Activated T-helper 17 cell treated with anti-CD3 and anti-CD28 coated beads, Interleukin-2, amount 50 U/mL, for 72 hours (primary cell): ENCODE measurements at places on chromosomes 4 and X. TPM values are rescaled to one million over a fixed set of nuclear protein-coding genes. Genes with fewer than 3 reads are reported as not detected.

- ATAC-seq = no peak
Measured at GRCh38 chr4:87803421-87803820, 4.1 kb downstream of the IBSP start.

DNA sequence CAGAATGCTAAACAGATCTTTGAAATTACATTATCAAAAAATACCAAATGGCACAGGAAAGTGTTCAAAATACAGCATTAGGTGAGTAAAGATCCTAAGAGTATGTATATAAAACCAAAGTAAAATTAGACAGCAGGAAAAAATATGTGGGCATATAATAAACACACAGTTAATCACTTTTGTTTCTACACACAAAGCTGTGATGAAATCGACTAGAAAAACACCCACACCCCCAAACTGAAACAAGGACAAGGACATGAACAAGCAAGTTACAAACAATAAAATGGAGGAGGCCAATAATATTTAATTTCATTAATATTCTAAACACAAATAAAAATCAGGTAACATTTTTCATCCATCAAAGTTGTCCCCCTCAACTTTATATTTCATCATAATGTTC lies 143.2 kb downstream of the FRYL start:
- no peak for ATAC-seq

DNA sequence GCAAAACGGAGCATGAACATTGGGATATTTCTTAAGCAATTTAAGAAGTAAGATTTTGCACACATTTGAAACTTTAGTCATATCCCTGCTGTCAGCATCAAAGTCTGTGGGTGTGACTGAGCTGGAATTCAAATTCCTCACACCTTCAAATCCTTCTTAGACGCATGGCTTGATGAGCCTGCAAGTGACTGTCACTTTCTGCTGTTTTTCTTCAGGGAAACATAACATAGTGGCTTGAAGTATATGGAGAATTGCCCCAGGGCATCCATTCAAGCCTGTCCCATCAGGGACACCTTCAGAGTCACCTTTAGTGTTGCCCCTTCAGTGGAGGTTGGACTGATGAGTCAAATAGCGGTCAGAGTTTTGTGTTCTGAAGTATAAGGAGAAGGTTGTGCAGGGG lies 17.4 kb downstream of the FHDC1 start:
- ATAC-seq = no peak

EXOC1L gene
- not detected for total RNA-seq

DNA sequence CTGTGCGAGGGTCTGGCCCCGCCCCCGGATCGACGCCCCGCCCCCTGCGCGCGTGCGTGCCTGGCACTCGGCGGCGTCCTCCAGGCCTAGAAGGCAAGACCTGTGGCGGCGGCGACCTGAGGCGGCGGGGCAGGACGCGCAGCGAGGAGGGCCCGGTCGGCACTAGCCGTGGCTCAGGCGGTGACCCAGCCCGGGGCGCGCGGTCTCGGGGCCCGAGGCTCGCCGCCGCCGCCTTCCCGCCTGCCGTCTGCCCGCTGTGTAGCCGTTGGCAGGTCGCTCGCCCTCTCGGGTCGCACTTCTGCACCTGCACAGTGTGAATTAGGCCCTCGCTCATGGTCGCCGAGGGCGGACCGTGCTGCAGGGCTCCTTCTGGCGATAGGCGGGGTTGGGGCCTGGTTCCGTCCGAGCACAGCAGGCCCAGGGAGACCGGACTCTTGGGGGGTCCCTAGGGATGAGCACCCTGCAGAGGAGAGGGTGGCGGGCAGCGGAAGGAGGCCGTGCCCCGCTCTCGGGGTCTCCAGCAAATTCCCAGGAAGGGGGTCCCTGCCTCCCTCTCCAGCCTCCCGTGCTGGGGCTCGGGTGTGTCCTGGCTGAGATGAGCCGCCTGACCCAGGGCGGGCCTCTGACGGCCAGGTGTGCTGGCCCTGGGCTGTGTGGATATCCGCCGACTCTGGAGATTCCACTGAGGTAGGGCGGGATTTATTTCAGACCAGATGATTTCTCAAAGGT lies 557 bp upstream of the FAM53A start:
- peak; percentile 28 for ATAC-seq

TLL1 gene
- total RNA-seq = not detected

- ATAC-seq = peak; percentile 58
Measured at GRCh38 chr4:177339477-177340374, 30.1 kb downstream of the NEIL3 start.

GRCh38 chr4:119025916-119026661 lies 109.5 kb upstream of the MYOZ2 start:
- no peak for ATAC-seq

DDX53 gene
- not detected for total RNA-seq

GRCh38 chr4:71380788-71381187 lies 42.0 kb downstream of the SLC4A4 start:
- ATAC-seq = no peak

DNA sequence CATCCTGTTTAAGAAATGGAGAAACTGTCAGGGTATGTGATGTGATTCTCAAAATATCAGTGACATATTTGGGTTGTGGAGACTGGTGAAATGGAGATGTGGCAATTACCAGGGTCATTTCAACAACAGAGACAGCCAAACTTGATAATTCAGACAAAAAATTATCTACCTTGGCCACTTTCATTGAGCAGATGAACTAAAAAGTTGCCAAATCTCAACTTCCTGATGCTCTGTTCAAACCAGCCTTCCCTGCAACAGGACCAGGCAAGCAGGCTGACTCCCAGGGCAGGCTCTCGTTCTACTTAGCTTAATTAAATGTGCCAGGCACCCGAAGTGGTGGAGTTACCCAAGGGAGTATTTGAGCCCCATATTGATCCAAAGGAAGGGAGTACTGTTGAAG lies 199.6 kb downstream of the AFF2 start:
- ATAC-seq = no peak

DNA sequence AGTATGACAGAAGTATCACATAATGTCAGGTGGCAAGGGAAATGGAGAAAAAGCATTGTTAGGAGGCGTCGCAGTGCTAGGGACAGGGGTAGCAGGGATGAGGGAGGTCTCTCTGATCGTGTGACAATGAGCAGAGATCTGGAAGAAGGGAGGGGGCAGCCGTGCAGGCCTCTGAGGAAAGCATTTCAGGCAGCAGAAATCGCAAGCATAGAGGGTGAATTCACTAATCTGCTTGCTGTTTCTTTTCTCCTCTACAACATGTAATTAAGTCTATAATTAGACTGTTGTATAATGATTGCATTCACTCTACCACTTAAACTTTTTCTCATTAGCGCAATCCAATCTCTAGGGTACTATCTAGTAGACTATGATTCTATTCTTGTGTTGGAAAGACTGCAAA lies 9.1 kb downstream of the CYP4V2 start:
- no peak for ATAC-seq

AKAP14 gene
- total RNA-seq = not detected

CDKL5 gene
- 0.95 TPM for total RNA-seq

GRCh38 chr4:26885912-26886274 lies 25.3 kb downstream of the STIM2 start:
- ATAC-seq = peak; percentile 71

GRCh38 chr4:146105464-146105863 lies 70.1 kb upstream of the LSM6 start:
- ATAC-seq = peak; percentile 23

POF1B gene
- total RNA-seq = 0.24 TPM

GRCh38 chrX:103845165-103845653 lies 13.2 kb upstream of the RAB9B start:
- peak; percentile 80 for ATAC-seq

XPNPEP2 gene
- total RNA-seq = 0.52 TPM

- no peak for ATAC-seq
Measured at GRCh38 chr4:69753686-69754085, 6.7 kb downstream of the SULT1B1 start.

DNA sequence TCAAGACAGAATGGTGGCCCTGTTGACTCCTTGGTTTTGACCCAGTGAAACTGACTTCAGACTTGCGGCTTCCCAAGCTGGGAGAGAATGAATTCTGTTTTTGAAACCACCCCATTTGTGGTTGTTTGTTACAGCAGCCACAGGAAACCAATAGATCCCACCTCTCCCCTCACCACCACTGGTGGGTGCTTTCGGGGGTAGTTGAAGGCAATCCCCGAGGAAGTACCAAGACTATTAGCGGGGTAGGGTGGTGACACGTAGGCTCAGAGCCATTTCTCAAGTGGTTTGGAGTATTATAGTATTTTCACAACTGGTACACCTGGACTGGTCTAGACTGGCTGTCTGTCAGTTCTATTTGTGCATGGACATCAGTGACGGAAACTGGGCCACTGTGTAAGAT lies 189.1 kb upstream of the RBPJ start:
- peak; percentile 56 for ATAC-seq

PLA2G12A gene
- 27.5 TPM for total RNA-seq

DUSP9 gene
- total RNA-seq = 0.13 TPM

UGT2B7 gene
- total RNA-seq = not detected

DNA sequence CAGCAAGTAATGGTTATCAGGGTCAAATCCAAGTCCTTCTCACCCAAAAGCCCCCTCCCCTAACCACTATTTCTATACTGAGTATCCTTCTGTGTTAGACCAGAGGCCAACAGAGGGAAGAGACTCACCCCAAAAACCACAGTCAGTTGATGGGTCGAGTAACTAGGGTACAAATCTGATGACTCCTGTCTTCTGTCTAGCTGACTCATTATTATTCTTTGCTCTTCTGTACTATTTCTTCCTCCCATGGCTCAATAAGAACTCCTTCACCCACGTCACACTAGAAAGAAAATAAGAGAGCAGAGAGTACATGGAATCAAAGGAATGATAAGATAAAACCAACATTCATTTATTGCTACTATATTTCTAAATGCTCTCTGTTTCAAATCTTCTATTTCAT lies 2.0 kb downstream of the RAB40A start:
- ATAC-seq = no peak

- ATAC-seq = no peak
Measured at GRCh38 chr4:38205261-38205660, 245.1 kb downstream of the PTTG2 start.

GRCh38 chr4:169058312-169058711 lies 48.3 kb upstream of the CBR4 start:
- no peak for ATAC-seq

ZC4H2 gene
- 10.4 TPM for total RNA-seq

- ATAC-seq = no peak
Measured at GRCh38 chrX:24987731-24988130, 28.0 kb downstream of the ARX start.

GRCh38 chr4:80192252-80192866 lies 4.9 kb upstream of the PRDM8 start:
- ATAC-seq = no peak

- no peak for ATAC-seq
Measured at GRCh38 chrX:136325377-136325776, 24.6 kb downstream of the ADGRG4 start.

FAM47E gene
- not detected for total RNA-seq

- ATAC-seq = no peak
Measured at GRCh38 chr4:130850019-130850524, 1754.1 kb downstream of the C4orf33 start.

- ATAC-seq = no peak
Measured at GRCh38 chr4:10611673-10612072, 72.9 kb downstream of the CLNK start.

- no peak for ATAC-seq
Measured at GRCh38 chr4:56622176-56622575, 58.9 kb downstream of the HOPX start.

LDB2 gene
- total RNA-seq = not detected

GRCh38 chr4:42819863-42820514 lies 72.5 kb upstream of the GRXCR1 start:
- ATAC-seq = no peak

SLC9A7 gene
- 13.3 TPM for total RNA-seq

DNA sequence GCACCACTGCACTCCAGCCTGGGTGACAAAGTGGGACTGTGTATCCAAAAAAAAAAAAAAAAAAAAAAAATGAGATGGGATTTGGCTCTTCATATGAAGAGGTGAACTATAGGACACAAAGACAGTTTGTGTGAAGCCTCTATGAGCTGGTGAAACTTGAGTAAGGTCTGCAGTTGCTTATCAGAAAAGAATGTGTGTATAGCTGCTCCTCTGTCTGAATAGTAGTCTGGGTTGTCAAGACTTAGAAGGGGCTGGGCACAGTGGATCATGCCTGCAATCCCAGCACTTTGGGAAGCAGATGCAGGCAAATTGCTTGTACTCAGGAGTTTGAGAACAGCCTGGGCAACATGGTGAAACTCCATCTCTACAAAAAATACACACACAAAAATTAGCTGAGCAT lies 82.8 kb downstream of the ARSF start:
- no peak for ATAC-seq

- no peak for ATAC-seq
Measured at GRCh38 chrX:121050781-121051180, 3.4 kb downstream of the GLUD2 start.

DNA sequence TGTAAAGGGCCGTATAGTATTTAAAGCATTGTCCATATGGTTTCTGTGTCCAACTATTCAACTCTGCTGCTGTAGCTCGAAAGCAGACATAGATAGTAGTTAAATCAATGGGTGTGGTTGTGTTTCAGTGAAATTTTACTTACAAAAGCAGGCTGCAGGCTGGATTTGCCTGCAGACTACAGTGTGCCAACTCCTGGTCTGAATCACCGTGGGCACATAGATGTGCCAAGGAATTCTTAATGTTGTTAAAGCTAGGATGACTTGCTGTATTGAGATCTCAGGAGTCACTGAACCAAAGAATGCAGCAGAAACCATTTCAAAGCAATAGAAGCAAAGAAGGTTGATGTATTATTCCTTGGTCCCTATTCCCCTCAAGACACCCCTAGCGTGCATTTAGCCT lies 379.0 kb downstream of the STIM2 start:
- ATAC-seq = no peak

- ATAC-seq = no peak
Measured at GRCh38 chr4:174177536-174177935, 105.9 kb downstream of the FBXO8 start.

DNA sequence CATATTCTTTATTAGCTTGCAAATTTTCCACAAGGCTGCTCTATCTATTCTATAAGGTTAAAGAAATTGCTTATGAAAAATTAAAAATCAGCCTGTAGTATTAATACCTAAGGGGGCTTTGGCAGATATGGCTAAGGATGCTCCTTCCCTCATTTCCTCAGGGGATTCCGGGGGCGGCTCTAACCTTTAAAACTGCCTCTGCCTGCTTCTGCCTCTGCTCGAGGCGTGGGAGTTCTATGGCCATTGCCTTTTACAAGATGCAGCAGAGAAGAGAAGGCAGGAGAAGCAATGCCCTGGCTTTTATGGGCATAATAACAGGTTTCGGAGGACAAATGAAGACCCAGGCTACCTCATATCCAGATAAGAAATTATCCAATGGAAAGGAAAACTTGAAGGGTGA lies 8.6 kb upstream of the CDKN2AIP start:
- ATAC-seq = no peak

DNA sequence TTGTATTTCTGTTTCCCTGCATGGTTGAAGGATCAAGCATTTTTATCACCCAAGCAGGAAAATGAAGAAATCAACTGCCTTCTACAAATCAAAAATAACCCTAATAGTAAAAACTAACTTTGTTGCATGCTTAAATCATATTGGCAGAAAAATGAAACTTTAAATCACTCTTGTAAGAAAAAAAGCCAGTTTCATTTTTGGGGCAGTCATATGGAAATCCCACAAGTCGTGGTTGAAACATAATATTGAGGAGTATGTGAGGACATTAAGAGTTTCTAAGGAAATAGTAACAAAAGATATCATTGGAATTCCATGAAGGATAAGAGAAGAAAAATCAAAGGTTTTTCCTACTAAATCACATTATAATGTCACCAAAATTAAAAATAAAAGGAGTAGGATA lies 8.4 kb downstream of the TEC start:
- ATAC-seq = no peak

GRCh38 chrX:123590842-123591486 lies 141.9 kb downstream of the THOC2 start:
- peak; percentile 60 for ATAC-seq
